ENCODE measurements at places on chromosomes 3 and 15.

GRCh38 chr15:44535523-44536301 lies 1.2 kb upstream of the EIF3J start:
- no peak for DNase-seq

- no peak for DNase-seq
Measured at GRCh38 chr15:96322536-96323318, 7.8 kb upstream of the NR2F2 start.

- peak; percentile 25 for DNase-seq
Measured at GRCh38 chr3:56547486-56547885, 9.5 kb upstream of the CCDC66 start.

DNA sequence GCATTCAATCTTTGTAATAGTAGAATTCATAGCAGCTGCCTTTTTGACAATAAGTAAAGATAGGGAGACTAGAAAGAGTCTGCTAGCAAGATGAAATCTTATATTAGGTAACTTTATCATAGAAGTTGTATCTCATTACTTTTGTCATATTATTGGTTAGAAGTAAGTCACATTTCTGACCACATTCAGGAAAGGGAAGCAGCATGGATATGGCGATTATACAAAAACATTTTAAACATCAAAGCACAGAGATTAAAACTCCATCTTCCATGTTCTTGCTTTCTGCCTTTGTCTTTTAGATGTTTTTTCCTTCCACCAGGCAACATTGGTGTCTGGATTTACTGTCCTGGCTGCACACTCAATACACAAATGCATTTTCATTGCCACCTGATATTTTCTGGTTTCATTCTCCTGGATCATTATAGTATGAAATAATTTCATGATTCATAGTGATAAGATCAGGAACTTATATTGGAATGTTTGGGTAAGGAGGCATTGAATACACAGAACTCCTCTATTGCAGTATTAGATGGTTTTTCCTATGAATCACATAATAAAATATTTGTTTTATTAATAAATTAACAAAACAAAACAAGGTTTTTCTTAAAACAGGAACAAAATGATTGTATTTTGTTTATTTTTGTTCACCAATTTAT lies 1460.3 kb upstream of the CADM2 start:
- no peak for DNase-seq

- DNase-seq = peak; percentile 63
Measured at GRCh38 chr3:9727041-9727595, 4.4 kb upstream of the BRPF1 start.

DNA sequence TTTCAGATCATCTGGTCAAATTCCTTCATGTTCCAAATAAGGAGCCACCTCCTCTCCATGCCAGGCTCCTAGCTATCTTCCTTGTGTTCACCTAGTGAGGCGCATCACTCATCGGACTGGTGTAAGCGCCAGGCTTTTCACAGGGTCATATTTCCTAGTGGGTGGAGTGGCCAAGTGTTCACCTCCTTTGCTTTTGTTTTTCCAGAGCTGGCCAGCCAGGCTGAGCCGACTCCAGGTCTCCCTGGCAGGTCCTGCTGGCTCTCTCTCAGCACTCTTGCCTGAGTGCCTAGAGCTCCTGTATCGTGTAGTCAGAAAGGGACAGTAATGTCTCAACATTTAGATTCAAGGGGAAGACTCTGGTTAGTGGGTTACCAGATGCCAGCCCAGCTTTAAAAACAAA lies 31.0 kb downstream of the HEG1 start:
- DNase-seq = no peak

GRCh38 chr15:26757141-26757540 lies 15.7 kb downstream of the GABRB3 start:
- no peak for DNase-seq

DNA sequence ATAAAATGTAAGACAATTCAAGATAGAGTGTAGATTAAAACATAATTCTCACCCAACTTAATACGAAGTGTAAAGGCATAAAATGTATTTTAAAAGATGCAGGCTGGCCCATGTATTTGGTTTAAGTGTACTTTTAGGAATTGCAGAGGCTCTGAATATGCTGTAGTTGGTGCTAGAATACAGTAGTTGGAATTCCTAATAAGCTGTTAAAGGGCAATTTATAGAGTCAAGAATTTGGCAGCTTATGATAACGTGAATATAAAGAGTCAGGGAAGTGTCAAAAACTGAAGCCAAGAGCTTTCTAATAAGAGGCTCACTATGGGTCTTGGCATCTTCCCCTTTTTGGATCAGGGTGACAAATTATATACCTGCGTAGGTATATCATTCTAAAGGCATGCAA lies 36.5 kb downstream of the ADAMTS9 start:
- no peak for DNase-seq

GRCh38 chr15:77464129-77464865 lies 43.6 kb downstream of the HMG20A start:
- no peak for DNase-seq

- no peak for DNase-seq
Measured at GRCh38 chr3:40768046-40768445, 243.3 kb downstream of the ZNF621 start.

- peak; percentile 56 for DNase-seq
Measured at GRCh38 chr3:9087831-9088413, 124.7 kb upstream of the RAD18 start.

- no peak for DNase-seq
Measured at GRCh38 chr3:66269411-66269810, 48.6 kb downstream of the SLC25A26 start.

DNA sequence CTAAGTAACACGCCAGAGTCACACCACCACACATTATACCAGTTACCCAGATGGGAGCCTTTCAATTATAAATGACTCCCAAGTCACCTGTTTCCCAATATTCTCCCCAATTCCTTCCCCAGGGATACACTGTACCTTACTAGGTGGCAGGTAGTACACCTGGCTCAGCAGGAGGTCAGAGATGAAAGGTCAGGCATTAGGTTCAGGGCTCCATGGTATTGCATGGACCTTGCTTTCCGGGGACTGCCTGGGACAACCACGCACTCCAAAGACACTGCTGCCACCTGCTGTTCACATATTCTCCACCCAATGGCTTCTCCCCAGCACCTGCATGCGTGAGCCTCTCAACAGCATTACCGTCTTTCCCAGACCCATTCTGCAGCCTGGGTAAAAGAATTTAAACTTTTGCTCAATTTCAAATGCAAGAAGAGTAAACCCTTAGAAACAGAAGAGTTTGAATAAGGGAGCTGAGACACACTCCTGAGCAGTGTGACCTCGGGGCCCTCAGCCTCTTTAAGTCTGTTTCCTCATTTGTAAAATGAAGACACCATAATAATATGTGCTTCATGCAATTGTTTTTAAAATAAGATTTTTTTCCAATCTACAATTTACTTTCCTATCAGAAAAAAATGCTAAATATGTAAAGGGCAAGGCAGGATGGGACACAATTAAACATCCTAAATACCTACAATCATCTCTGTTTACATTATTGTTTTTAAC lies 28.0 kb upstream of the LACTB start:
- DNase-seq = peak; percentile 80

- DNase-seq = no peak
Measured at GRCh38 chr15:69090197-69090948, 70.1 kb upstream of the GLCE start.

DNA sequence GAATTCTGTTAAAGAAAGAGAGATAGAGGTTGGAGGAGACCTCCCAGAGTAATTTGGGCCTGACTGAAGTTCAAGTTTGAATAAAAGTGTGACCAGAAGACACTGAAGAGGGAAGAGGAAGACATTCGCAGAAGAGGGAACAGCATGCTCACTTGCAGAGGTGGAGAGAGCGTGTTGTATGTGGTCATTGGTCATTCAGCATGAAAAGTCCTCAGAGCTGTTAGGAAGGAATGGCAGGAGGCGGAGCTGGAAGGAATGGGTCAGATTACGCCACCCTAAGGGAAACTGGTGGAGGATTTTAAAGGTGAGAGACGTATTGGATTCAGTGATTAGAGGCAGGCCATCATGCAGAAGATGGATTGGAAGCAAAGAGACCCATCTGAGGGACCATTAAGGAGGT lies 41.6 kb downstream of the IQCH start:
- no peak for DNase-seq

GRCh38 chr3:52218026-52218425 lies 7.4 kb downstream of the TLR9 start:
- no peak for DNase-seq

GRCh38 chr3:154040283-154040682 lies 80.9 kb upstream of the ARHGEF26 start:
- peak; percentile 47 for DNase-seq

DNA sequence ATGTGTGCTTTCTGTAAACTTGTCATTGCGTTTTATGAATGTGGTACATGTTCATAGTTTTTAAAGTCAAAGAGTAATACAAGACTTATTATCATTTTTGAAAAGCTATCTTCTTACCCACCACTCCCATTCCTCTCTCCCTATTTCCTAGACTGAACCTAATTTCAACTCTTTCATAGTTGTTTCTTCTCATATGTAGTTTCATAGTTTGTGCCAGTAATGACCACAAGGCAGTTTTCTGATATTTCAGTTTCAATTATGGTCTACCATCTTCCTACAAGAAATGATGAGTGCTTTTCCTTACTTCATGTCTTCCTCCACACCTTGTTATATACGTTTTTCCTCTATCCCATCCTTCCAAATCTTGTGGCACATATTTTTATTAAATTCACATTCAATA lies 445.0 kb upstream of the GOLIM4 start:
- DNase-seq = no peak

GRCh38 chr15:67145710-67146109 lies 80.3 kb downstream of the SMAD3 start:
- DNase-seq = no peak

- no peak for DNase-seq
Measured at GRCh38 chr15:52423852-52424251, 104.8 kb downstream of the MYO5A start.

DNA sequence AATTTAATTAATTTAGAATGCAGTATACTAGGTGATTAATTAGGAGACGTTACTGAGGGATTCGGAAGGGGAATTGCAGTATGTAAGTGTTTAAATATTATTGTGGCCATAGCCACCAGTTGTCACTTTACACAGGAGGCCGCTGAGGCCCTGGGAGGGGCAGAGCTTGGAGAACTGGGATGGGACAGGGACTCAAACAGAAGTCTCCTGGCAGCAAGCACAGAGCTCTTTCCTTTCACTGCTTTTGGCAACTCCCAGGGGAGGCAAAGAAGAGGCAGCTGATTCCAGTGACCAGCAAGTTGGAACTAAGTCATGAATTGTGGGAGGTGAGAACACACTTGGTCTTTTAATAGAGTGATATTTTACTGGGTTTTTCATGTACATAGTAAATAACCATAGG lies 248.6 kb downstream of the RPLP1 start:
- no peak for DNase-seq

GRCh38 chr3:24494618-24495325 lies at the start of gene THRB:
THRB (minus strand) TSS chr3:24494850.
- no peak for DNase-seq

GRCh38 chr3:108131475-108132134 lies 40.8 kb upstream of the CD47 start:
- DNase-seq = peak; percentile 12

GRCh38 chr3:30805695-30806094 lies 88.8 kb downstream of the GADL1 start:
- no peak for DNase-seq

GRCh38 chr3:13931172-13931571 lies 51.3 kb upstream of the WNT7A start:
- DNase-seq = no peak

- DNase-seq = no peak
Measured at GRCh38 chr3:134927599-134927998, 132.5 kb downstream of the EPHB1 start.

GRCh38 chr3:178129109-178129508 lies 407.1 kb upstream of the KCNMB2 start:
- DNase-seq = no peak

GRCh38 chr3:43534675-43535074 lies 87.1 kb downstream of the ANO10 start:
- no peak for DNase-seq

DNA sequence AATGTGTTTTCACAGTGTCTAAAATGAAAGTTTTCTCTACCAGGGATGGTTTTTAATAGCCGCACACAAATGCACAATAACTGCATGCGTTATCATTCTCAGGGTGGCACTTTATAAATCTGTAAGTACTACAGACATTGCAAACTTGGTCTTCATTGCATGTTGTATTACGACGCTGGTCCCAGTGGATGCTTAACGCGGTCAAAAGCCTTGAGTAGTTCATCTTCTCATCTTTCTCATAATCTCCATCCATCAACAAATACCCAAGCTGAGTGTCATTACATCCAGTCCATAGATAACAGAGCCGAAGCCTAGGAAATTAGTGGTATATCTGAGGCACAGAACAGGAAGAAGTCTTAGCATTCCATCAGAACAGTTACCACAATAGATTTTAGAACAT lies 72.6 kb downstream of the USF3 start:
- no peak for DNase-seq

DNA sequence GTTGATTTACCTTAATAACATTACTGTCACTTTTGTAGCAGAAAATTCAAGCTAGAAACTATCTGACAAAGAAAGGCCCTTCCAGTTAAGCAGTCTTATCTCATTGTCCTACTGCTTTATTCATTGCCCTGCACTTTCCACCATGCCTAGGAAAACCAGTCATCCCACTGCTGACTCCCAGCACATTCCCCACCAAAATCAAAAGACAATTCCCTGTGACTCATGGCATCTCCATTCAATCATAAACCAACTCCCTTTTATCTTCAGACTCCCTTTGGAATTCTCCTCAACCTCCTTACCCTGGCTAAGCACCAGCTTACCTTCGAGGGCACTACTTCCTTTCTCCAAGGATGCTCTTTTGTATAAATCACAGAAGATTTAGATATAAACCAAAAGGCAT lies 184.3 kb downstream of the PLCH1 start:
- no peak for DNase-seq

DNA sequence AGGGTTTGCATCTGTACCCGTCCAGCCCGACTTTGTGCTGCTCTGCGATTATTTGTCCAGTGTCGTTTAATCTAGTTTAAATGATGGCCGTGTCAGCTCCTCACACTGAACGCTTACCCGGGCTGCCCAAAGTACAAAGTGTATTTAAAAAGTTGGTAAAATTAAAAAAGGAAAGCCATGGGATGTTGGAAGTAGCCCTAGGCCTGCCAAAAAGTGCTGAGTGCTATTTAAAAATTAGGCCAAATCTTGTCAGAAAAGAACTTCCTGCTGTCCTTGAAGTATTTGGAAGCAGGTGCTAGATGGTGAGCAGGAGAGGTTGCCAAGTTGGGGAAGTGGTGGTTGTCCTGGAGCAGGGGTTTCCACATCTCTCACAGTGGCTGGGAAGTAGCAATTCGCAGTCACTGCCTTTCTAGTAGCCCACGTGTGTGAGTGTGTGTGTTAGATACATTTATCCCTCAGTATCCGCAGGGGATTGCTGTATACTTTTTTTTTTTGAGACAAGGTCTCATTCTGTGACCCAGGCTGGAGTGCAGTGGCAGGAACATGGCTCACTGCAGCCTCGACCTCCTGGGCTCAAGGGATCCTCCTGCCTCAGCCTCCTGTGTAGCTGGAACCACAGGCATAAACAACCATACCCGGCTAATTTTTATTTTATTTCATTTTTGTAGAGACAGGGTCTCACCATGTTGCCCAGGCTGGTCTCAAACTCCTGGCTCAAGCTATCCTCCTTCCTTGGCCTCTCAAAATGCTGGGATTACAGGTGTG lies 664 bp downstream of the PPCDC start:
- peak; percentile 77 for DNase-seq

GRCh38 chr15:93034512-93034911 lies 54.5 kb downstream of the RGMA start:
- no peak for DNase-seq
